ENCODE measurements at places on chromosomes 7 and 10. TPM values are rescaled to one million over a fixed set of nuclear protein-coding genes. Genes with fewer than 3 reads are reported as not detected.

The FXYD4 gene
- not detected for total RNA-seq

The XRCC2 gene
- total RNA-seq: 1.1 TPM

- H3K4me3 ChIP-seq: no peak overlapping the region
- H3K4me1 ChIP-seq: peaks cover 4% of the 10 kb centered on the region
- DNase-seq: no peak
- H3K27me3 ChIP-seq: no peaks in the 10 kb centered on the region
- no peaks in the 10 kb centered on the region for H3K36me3 ChIP-seq
- peak overlapping the region; percentile 41 for H3K27ac ChIP-seq
These were observed 161.6 kb upstream of the PRSS1 start for GRCh38 chr7:142587578-142588191.

- peaks cover 6% of the 10 kb centered on the region for H3K4me1 ChIP-seq
- H3K4me3 ChIP-seq: no peak overlapping the region
- H3K27me3 ChIP-seq: peaks cover 2% of the 10 kb centered on the region
- H3K27ac ChIP-seq: no peak overlapping the region
These were observed 80.7 kb upstream of the CHST15 start for GRCh38 chr10:124174071-124174566.

DNA sequence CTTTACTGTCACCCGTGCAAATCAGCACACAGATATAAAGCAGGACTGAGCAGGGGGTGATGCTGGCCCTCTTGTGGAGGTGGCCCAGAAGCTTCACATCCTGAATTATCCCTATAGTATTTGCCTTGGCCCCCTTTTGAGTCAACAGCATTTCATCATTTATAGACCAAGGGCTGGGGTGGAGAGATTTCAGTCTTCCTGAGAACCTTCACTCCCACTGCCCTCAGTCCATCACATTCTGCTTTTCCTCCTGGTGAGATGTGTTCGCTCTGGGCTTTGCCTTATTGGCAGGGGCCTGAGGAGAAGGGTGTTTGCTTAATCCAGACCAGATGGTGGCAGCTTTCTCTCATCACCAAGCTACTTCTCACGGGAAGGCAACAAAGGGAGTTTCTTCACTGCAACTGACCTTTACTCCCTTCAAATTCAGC, 47.7 kb downstream of the NOC3L start:
- H3K27me3 ChIP-seq: peaks cover 13% of the 10 kb centered on the region
- no peak overlapping the region for H3K4me3 ChIP-seq
- no peaks in the 10 kb centered on the region for H3K4me1 ChIP-seq

DNA sequence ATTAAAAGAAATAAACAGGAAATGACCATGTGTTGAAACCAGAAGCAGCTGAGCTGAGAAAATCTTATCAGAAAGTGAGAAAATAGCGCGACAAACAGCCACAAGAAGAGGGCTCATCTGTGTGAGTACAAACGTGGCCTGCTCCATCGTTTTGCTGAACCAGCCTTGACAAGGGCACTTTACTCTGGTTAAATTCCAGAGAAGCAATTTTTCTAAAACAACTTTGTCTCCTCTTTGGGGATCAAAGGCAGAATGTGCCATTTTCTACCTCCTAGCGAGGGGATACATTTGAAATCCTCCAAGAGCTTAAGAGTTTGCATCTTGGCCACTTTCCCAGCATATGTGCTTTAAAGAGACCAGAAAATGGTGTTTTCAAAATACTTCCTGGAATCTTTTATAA, 51.3 kb upstream of the VIPR2 start:
- peaks cover 42% of the 10 kb centered on the region for H3K4me1 ChIP-seq
- peak; percentile 28 for DNase-seq
- H3K36me3 ChIP-seq: no peaks in the 10 kb centered on the region
- peak overlapping the region; percentile 53 for H3K4me3 ChIP-seq
- no peaks in the 10 kb centered on the region for H3K27me3 ChIP-seq

The RBP3 gene
- not detected for total RNA-seq

The COL13A1 gene
- not detected for total RNA-seq

DNA sequence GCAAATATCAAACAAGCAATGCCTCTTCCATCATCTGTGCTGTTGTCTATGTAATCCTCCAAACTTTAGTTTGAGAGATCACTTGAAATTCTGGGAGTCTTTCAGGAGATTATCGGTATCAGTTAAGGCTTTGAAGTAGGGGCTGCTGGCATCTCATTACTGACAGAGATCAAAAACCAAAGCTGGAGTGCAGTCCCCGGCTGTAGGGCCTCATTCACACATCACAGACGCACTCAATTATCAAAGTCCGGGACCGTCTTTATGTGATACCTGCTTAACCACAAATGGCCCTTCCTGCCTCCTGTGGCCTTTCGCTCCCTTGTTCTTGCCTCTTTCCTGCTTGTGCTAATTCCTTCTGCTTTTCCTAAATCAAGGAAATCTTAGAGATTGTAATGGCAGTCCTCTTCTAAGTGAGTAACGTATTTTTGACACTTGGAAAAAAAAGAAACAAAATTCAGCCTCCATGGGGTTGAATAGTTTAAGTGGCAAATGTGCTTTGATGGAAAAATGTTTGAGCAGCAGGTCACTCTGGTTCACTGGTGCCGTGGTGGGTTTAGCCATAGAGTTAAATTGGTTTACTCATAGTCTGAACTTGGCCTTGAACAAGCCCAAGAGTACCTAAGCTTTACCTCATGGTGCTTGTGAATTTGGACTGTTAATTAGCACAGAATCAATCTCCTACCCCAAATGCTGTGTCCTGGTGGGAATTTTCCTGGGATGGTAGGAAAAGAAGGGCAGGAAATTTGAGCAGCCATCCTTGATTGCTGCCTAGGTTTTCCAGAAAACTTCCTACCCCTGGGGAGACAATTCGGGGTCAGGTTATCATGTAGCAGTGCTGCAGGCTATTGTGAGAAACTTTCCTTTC, 178.9 kb upstream of the LYZL1 start:
- no peaks in the 10 kb centered on the region for H3K4me1 ChIP-seq
- DNase-seq: no peak
- H3K27ac ChIP-seq: no peak overlapping the region
- H3K36me3 ChIP-seq: no peaks in the 10 kb centered on the region
- H3K4me3 ChIP-seq: no peak overlapping the region
- peaks cover 10% of the 10 kb centered on the region for H3K27me3 ChIP-seq

DNA sequence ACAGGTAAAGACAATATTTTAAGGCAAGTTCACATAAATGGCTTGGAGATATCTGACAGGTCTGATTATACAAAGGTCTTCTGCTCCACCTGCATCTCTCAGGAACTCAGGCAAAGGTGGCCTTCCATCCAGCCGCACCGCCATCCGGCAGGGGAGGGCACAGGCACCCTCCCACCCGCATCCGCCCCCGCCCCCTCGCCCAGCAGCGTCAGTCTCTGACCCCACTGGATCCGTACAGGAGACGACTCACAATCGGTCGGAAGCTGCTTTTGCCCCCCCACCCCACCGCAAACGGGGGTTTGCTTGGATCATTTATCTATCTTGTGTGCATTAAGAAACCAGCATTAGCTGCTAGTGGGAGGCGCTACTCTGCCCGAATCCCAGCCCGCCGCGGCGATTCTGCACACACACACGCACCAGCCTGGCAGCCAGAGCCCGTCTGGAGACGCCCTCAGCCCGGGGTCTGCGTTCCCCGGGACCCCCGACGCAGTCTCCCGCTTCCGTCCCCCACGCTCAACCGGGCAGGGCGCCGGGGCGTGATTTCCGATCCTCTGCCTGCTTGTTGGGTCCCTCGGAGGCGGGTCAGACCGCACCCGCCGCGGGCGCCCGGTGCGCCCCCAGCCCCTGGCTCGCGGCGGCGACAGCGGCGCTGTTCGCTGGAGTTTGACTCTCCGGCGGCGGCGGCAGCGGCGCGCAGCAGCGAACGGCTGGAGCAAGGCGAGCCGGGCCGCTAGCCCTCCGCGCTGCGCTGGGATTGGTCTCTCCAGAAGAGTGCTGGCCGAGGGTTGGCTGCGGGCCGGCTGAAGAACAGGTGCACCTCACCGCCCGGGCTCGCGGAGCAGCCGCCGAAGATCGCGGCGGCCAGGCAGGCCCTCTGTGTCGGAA, 820 bp upstream of the NRG3 start:
- H3K36me3 ChIP-seq: no peaks in the 10 kb centered on the region
- peaks cover 15% of the 10 kb centered on the region for H3K4me1 ChIP-seq
- H3K27ac ChIP-seq: no peak overlapping the region
- peaks cover 65% of the 10 kb centered on the region for H3K27me3 ChIP-seq
- DNase-seq: no peak
- peak overlapping the region; percentile 56 for H3K4me3 ChIP-seq

The BMPER gene
- total RNA-seq: not detected

- no peak overlapping the region for H3K27ac ChIP-seq
- H3K36me3 ChIP-seq: peaks cover 4% of the 10 kb centered on the region
- no peak for DNase-seq
- H3K4me3 ChIP-seq: no peak overlapping the region
- H3K4me1 ChIP-seq: peaks cover 22% of the 10 kb centered on the region
These were observed 112.5 kb upstream of the GJD4 start for GRCh38 chr10:35492386-35493195.

DNA sequence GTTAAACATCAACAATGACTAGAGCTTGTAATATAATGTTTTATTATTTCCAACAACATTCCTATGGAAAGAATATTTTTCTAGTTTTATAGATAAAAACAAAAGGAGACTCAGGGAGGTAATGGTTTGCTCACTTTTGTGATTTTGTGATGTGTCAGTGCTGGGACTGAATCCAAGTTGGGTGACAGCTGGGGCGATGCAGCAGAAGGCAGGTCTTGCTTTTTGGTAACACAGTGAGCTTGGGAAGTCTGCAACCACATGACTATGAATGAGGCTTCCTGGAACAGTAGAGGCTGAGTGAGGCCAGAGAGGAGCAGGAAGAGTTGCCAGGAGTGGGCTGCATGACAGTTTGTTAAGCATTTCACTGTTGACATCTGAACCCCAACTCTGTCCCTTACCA, 4.9 kb upstream of the YKT6 start:
- peaks cover 5% of the 10 kb centered on the region for H3K27me3 ChIP-seq
- DNase-seq: no peak
- H3K4me3 ChIP-seq: no peak overlapping the region
- no peaks in the 10 kb centered on the region for H3K36me3 ChIP-seq
- H3K4me1 ChIP-seq: no peaks in the 10 kb centered on the region
